Stimulated activated CD4-positive, alpha-beta T cell treated with anti-CD3 and anti-CD28 coated beads, Interleukin-15, amount 100 ng/mL, for 1 hour (primary cell): ENCODE measurements at places on chromosomes 5 and 9.

GRCh38 chr9:18601026-18601425 lies 127.1 kb downstream of the ADAMTSL1 start:
- no peak for DNase-seq

DNA sequence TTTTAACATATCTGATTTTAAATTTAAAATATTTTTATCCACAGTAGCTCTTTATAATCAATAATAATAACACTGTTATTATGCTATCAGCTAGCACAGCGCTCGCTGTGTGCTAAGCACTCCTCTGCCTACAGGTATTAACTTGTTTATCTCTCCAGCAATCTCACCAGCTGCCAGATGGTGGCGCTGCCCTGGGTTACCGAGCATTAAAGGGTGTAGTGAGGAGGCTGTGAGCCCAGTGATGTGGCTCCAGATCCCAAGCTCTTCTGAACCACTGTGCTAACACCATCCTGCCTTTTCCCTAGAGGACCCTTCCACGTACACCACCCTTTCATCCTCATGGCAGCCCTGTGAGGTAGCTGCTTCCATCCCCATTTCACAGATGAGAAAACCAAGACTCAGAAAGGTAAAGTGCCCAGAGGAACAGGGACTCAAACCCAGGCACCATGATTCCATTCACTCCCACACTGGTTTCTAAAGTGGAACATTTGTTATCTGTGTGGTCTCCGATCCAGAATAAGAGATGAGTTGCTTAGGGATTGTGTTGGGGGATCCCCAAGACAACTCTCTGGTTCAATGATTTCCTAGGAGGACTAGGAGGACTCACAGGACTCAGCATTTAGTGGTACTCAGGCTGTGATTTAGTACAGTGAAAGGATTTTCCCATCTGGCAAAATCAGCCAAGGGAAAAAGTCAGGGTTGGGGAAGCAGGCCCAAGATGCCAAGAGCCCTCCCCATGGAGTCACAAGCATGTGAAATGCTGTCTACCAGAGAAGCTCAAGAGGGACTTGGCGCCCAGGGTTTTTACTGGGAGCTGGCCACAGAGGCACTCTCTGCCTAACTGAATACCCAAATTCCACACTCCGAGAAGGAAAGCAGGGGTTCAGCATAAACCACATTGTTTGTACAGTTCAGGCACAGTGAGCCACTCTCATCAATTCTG lies 7.0 kb downstream of the IGFBPL1 start:
- no peak for DNase-seq

GRCh38 chr5:15789642-15790041 lies 289.7 kb downstream of the FBXL7 start:
- no peak for DNase-seq

GRCh38 chr5:56055859-56056258 lies 61.1 kb upstream of the IL6ST start:
- DNase-seq: no peak

- DNase-seq: no peak
Observed at GRCh38 chr9:108722396-108722795, 133.4 kb downstream of the ACTL7B start.

- DNase-seq: no peak
Observed at GRCh38 chr5:96776621-96777020, 31.1 kb downstream of the ERAP1 start.

DNA sequence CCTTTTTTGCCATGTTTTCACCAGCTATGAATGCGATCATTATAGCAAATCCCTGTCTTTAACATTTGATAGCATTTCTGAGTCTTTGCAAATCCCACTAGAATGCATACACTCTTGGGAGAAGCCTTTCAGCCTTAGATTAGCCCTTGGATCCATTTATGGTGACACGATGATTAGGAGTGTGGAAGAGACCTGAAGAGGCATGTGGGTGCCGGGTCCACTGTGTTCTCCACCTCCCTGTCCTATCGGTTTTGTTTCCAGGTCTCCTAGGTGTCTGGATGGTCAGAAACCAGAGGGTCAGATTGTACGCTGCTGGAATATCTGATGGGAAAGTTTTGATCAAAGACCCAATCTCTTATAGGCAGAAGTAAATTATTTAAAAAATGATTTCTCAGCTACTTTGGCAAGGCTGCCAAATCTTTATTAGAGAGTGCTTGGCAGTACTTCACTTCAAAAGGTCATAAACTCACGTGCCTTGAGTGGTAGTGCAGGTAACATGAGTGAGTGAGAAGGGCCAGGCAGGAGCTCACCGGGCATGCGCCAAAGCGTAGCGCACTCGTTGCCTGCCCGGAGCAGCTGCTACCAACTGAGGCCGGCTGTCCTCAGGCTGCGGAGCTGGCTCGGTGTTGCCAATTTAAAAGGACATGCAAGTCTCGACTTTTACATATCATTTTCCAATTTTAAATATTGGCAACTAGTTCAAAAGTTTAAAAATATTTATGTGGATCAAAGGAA lies 51.3 kb downstream of the PCSK5 start:
- DNase-seq: no peak

DNA sequence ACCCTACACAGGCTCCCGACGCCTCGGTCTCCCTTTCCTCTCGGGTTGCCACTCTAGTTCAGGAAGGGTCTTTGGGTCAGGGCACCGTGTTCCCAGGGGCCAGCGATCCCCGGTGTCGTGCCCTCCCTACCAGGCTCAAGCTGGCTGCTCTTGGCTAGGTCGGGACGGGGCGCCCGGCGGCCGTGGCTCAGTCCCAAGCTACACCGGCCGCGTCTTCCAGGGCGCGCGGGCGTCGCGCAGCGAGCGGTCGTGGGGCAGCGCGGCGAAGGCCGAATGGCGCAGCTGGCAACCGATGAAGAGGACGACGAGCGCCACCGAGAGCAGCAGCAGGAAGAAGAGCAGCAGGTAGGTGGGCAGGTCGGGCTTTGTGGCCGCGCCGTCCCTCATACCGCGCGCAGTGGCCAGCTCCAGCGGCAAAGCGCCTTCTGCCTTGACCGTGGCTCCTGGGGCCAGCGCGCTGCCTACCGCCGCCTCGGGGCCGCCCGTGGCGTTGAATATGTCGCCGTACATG lies 892 bp downstream of the SMIM32 start:
- no peak for DNase-seq

DNA sequence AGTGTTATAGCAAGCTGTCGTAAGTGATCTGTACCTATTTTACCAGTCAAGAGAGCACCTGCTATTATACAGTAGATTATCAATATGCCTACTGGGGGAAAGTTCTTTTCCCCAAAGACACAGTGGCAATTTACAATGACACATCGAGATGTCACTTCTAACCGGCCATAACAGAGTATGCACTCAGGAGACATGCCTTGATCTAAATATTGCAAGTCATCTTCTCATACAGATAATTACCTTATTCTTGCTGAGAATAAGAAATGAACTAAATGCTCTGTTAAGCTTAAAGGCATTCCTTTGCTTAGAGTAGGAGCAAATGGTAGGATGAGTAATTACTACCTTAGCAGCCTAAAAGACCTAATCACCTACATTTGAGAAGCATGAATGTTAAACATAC lies 71.6 kb downstream of the PKD2L2 start:
- DNase-seq: no peak

DNA sequence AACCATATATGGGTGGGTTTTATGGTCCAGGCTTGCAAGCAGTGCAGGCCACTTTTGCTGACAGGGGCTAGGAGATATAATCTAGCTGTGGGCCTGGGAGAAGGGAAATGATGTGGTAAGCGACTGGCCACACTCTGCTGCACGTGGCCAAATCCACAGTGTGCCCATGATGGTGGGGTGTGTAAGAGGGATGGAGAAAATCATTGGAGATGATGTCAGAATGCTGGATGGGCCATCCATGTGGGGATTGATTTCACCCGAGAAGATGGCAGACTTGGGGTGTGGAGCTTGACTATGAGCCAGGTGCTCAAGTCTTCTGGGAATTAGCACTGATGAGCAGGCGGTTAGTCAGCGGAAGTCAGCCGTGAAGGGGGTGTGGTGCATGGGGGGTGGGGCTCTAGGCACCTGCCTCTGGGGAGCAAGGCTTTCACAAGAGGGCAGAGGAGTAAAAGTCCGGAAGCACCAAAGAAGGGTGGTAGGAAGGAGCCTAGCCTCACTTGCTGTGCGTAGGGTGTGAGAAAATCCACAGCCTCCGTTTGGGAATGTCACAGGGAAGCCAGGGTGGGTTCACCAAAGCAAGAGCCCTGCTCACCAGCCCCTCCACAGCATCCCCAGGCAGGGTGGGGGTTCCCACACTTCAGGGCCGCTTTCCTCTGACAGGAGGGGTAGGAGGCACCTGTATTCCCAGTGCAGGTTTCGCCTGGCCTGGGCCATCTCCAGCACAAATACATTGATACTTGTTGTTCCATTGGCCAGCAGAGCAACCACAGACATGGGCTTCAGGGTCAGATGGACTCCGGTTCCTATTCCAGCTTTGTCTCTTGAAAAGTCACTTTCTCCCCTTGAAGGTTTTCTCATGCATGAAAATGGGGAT lies 44.5 kb upstream of the ANGPTL2 start:
- DNase-seq: no peak

- no peak for DNase-seq
Observed at GRCh38 chr9:82680179-82680935, 382.6 kb downstream of the RASEF start.

- DNase-seq: no peak
Observed at GRCh38 chr5:5781335-5781734, 358.9 kb downstream of the ICE1 start.

- DNase-seq: no peak
Observed at GRCh38 chr9:79166005-79166404, 405.8 kb upstream of the TLE4 start.

DNA sequence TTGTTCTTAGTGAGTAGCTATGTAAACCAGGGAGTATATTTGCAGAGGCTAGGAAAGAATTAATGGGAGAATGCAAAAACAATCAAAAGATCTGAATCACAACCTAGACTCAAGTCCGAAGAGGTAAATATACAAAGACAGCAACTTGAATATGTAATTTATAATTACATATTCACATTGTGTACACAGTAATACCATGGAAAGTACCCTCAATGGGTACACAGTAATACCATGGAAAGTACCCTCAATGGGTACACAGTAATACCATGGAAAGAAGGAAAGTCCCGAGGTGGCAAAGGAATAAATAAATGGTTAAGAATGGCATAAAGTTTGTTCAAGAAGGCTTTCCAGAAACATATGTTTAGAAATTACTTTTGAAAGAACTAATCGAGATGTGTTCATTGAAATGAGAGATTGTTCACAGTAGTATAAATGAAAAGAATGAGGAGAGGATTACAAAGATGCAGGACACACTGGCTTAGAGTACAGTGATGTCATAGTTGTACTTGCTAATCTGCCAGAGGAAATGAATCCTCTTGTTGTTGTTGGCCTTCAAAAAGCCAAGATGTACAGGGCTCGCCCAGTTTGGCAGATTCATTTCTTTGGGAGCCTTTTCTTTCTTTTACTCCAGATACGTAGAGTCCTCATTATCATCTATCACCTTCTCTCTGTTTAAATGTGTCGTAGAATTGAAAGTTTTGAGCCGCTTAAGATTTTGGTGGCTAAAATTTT lies 116.0 kb downstream of the UNC13B start:
- DNase-seq: no peak

- no peak for DNase-seq
Observed at GRCh38 chr9:33350310-33350709, 52.1 kb downstream of the AQP7 start.

DNA sequence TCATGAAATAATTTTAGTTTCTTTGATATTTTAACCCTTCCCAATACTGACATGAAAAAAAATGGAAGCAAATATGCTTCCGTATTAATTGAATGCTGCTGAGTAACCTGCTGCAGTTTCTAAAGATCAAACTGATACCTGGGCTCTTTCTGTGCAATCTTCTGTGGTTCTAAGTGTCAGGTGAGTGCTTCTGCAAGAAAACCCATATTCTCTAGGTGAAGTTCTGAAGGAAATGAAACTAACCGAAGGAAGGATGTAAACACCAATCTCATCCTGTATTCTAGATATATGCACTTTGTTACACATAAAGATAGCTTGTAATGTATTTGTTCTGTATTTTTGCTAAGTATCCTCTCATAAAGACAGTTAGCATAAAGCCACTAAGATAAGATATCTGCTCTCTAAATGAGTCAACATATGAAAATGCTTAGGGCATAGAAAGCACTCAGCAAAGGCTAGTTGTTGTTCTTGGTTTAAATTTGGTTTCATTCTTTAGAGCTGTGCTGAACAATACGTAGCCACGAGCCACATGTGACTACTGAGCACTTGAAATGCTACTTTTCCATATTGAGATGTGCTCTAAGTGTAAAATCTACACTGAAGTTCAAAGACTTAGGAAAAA lies 52.0 kb downstream of the ITGA2 start:
- DNase-seq: no peak

GRCh38 chr5:148428848-148429247 lies 45.1 kb downstream of the FBXO38 start:
- no peak for DNase-seq

GRCh38 chr9:90340421-90340820 lies 302.2 kb downstream of the DIRAS2 start:
- DNase-seq: no peak

GRCh38 chr5:35908814-35909213 lies 29.6 kb downstream of the CAPSL start:
- no peak for DNase-seq

DNA sequence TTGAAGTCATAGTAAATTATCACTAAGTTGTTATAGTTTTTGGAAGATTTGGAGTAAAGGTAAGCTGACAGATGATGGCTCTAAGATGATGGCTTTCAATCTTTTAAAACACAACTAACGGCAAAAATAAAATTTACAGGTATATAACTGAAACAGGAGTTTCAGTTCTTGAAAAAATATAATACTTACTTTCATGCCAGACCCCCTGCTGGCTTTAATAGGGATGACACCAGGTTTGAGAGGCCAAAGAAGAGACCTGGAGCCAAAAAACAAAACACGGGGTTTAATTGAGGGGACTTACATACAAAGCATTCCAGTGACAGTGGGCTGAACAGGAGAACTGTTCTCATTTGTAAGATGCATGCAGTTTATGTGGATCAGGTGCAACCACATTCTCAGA lies 301.7 kb upstream of the PCSK5 start:
- DNase-seq: no peak

DNA sequence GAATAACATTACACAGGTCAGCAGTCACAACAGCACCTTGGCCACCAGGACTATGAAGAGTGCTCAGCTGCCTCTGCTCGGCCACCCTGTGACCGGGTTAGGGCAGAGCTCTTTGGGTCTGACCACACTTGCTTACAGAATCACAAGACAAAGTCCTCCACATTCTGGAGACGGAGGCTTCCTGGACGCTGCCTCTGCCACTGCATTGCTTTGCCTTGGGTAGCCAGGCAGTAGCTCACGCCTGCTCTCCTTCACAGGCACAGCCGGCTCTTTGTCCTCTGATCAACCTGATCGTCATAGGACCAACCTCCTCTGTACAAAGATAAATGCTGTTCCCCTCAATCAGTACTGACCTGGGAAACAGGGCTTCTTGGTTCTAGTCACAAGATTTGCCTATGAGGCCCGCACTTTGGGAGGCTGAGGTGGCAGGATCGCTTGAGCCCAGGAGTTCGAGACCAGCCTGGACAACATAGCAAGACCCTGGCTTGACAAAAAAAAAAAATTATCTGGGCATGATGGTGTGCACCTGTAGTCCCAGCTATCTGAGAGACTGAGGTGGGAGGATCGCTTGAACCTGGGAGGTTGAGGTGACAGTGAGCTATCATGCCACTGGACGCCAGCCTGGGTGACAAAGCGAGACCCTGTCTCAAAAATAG lies 128.4 kb upstream of the IER5L start:
- no peak for DNase-seq

GRCh38 chr5:72015103-72015548 lies 92.1 kb upstream of the MAP1B start:
- no peak for DNase-seq

GRCh38 chr5:39423331-39423751 lies 1.4 kb downstream of the DAB2 start:
- DNase-seq: no peak

- DNase-seq: peak; percentile 89
Observed at GRCh38 chr5:71586941-71587765, at the start of gene MCCC2. MCCC2 (plus strand) TSS chr5:71587340; CDS start chr5:71587426, 86 bp downstream.
